SJCRH30 (cell line): ENCODE measurements at places on chromosomes 5 and 9.
A peak's percentile ranks its signal among the peaks of the same experiment; 100 is the strongest.

DNA sequence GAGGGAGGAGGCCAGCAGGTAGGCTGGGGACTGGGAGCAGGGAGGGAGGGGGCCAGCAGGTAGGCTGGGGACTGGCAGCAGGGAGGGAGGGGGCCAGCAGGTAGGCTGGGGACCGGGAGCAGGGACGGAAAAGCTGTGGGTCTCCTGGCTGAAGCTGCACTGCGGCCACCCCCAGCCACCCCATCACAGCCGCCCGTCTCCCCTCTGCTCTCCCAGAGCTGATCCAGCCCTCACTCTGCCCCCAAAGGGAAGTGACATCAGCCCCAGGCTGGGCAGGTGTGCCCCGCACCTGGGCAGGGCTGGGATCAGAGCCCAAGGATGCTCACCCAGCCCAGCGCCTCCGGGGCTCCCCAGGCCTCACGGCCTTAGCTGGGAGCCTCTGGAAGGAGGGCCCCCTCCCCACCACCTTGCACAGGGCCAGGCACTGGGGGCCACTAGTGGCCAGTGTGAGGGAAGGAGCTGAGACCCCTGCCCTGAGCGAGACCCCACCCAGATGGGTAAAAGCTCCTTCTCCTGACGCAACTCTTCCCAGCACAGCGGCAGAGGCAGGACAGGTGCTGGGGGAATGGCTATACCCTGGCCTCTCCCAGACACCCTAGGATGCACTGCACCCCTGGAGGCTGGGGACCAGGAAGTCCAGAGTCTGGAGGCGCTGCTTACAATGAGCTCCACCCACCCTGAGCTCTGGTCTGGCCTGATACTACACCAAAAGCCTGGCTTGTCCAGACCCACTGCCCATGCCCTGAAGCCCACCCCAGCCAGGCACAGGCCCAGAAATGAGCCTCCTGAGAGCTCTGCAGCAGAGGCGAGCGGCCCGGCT lies 11.6 kb downstream of the AGPAT2 start:
- DNase-seq: no peak

DNA sequence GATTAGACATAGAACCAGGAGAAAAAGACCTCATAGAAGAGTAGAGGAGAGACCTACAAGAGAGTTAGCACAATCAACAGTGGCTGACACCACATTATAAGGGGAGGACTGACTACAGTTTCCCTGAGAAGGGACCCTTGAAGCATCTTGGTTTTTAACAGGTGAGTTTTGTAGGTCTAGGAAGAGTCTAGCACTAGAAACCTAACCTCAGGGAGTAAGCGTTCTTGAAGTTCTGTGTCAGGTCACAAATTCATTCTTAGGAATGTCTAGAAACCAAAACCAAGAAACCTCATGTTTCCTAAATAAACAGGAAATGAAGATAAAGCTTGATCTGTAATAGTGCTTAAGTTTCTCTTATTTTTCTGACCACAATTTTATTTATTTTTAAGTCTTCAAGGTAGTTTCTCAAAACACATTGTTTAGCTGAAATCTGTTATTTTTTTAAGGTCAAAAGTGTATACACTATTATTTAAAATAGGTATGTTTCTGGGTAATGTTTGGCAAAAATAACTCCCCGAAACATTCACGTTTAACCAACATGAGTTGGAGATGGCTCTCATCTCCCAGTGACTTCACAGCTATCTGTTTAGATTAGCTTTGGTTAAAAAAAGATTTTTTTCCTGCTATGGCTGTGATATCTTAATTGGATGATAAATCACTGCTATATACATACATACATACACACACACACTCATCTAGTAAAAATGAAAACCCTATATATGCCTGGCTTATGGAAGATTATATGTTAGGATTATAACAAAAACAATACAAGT lies 37.1 kb downstream of the MAP3K1 start:
- no peak for DNase-seq

GRCh38 chr5:74169701-74170100 lies 470.8 kb downstream of the ENC1 start:
- DNase-seq: no peak

DNA sequence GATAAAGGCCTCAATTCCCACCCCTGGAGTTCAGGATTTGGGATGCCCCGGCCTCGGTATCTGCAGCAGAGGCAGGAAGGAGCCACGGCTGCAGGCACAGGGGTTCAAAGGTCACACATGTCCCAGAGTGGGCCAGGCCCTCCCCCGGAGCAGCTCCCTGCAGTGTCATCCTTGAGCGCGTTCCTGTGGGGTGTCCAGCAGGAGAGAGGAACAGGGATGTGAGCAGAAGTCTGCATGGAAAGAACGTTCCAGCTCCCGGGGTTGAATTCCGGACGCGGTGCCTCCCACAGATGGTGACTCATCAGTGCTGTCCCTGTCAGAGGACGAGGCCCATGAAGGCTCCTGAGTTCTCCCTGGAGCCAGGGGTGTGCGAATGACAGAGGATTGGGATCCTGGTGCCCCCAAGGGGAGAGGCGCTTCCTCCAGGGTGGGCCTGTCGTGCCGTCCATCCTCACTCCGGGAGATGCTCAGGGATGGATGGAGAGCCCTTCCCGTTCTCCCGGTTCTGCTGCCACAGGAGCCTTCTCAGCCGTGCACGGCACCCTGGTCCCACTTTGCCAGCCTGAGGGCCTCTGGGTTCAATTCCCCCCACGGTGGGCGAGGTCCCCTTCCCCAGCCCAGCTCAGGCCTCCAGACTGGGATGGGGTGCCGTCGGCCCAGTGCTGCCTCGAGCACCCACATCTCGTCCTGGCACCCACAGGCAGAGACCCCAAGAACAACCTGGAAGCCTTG lies 3.1 kb downstream of the LCN1 start:
- no peak for DNase-seq

GRCh38 chr9:96025995-96026602 lies 150.6 kb downstream of the ERCC6L2 start:
- DNase-seq: no peak

DNA sequence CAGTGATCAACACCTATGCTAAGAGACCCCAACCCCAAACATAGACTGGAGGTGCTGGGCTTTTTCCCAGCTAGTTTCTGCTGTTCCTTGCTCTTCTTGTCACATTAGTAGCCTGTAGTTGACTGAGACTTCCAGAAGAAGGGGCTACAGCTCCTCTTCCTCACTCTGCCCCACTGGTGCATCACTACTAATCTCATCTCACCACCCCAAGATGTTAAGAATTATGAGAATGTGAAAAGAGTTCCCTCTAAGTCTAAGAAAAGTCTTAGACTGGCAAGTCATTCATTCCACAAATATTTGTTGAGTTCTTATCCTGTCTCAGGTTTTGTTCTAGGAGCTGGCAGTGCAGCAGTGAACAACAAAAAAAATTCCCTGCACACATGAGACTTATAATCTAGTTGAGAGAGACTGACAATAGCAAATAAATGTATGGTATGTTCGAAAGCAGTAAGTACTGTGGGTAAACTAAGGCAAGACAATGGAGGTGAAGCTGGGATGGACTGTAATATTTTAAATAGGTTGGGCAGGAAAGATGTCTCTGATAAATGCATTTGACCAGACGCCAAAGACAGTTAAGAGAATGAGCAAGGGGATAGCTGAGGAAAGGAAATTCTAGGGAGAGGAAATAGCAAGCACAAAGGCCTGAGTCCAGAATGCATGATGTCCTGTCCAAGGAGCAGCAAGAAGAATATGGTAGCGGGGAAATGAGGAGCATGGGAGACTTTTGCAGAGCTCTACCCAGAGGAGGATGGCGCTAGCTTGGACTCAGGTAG lies 92.3 kb downstream of the PTCD2 start:
- DNase-seq: no peak

DNA sequence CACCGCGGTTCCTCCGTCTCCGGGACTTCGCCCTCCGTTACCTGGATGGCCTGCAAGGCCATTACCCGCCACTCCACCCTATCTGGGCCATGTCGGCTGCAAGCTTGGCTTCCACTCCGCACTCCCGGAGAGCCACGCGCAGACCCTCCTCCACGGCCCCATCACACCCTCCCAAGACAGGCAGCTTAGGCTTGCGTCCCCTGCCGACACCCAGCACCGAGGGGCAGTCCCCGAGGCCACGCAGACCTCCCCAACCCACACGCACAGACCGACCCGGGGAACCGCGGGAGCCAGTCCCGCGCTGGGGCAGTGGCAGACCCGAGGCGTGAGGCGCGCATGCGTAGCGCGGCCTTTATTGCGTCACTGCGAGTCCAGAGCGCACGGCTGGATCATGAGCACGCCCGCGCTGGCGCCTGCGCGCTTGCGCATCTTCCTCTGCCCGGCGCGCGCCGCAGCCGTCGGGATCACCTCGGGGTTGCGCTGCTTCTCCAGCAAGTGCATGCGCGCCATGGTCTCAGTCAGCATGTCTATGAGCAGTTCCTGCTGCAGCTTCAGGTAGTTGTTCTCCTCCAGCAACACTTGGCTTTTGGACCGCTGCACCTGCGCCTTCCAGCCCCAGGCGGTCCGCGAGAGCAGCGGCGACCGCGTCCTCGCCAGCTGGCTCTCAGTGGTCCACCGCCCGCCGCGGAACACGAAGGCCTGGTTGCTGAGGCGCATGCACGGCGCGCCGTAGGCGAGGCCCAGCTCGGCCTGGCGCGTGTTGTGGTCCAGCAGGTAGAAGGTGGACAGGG lies 2.4 kb downstream of the CBY3 start:
- peak; percentile 96 for DNase-seq

GRCh38 chr9:107740088-107740980 lies 250.8 kb upstream of the KLF4 start:
- no peak for DNase-seq

GRCh38 chr5:93226202-93226735 lies 354.8 kb downstream of the NR2F1-AS1 start:
- no peak for DNase-seq

GRCh38 chr9:136249877-136250559 lies 4.4 kb upstream of the QSOX2 start:
- DNase-seq: no peak

DNA sequence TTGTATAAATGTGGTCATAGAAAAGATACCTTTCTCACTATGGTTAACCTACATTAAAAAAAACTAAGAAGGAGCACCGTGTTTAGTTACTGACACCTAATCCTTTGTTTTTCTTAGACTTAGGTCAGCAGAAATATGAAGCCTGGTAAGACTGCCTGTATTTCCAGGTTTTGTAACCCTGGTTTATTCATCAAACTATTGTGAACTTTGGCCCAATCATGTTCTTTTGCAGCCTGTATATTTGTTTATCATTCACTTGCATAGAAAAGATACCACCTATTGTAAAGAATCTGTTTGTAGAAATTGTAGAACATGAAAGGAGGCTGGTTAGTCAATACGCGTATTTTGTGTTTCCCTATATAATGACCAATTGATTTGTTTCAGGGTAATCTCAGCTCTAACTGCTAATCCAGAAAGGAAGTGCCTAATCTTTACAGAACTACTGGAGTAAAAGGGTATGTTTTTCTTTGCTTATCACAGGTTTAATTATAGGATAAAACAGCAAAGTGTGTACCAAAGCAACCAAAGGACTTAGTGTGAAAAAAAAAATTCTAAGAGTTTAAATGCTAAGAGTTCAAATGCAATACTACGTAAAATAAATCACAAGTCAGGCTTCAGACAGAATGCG lies 103.6 kb downstream of the LURAP1L start:
- peak; percentile 54 for DNase-seq

DNA sequence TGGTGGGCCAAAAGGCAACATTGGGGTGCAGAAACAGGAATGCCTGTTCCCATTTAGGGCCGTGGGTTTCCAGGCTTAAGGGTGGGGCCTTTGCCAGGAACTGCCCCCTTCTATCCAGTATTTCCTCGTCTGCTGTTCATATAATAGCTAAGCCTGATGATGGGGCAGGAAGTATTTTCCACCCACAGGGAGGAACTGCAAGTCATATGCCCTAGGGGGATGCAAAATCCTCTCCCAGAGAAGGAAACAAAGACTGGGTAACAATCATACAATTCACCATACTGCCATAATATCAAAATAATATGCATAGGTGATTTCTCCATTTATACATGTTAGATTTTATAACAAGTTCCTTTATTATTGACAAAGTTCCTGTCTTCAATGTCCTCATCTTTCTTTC lies 20.5 kb upstream of the RPS23 start:
- no peak for DNase-seq

GRCh38 chr5:72474046-72474500 lies 33.1 kb downstream of the ZNF366 start:
- DNase-seq: no peak

GRCh38 chr5:91382530-91383026 lies 539 bp downstream of the ARRDC3 start:
- DNase-seq: peak; percentile 64

GRCh38 chr5:171318026-171318425 lies 9.0 kb downstream of the TLX3 start:
- DNase-seq: no peak

- DNase-seq: peak; percentile 50
These were observed 91.8 kb upstream of the DAPK1 start for GRCh38 chr9:87405677-87406542.

DNA sequence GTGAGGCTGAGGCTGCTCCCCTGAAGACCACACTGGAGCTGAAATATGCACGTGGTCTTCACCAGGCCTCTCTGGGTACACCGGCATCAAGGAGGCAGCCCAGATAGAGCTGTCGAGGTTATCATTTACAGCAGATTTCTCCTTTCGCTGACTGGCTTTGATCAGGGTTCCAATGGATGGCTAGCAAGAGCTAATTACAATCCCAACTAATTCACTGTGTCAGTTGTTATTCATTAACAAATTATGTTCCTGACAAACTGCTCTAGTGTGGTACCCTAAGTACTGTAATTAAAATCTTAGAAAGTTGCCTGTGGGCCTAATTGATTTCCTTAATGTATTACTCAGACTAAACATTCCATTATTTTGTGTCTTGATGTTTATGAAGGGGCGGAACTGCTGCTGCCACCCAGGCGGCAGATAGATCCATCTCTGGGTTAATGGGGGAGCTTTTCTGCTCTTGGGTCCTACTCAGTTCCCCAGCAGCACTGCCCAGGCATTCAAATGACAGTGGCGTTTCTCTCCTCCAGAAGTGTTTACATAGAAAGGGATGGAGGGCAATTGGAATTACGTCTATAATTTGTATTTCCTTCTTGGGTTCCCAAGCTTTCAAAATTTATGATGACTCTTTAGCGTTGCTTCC lies 71.7 kb upstream of the RAD23B start:
- DNase-seq: no peak

DNA sequence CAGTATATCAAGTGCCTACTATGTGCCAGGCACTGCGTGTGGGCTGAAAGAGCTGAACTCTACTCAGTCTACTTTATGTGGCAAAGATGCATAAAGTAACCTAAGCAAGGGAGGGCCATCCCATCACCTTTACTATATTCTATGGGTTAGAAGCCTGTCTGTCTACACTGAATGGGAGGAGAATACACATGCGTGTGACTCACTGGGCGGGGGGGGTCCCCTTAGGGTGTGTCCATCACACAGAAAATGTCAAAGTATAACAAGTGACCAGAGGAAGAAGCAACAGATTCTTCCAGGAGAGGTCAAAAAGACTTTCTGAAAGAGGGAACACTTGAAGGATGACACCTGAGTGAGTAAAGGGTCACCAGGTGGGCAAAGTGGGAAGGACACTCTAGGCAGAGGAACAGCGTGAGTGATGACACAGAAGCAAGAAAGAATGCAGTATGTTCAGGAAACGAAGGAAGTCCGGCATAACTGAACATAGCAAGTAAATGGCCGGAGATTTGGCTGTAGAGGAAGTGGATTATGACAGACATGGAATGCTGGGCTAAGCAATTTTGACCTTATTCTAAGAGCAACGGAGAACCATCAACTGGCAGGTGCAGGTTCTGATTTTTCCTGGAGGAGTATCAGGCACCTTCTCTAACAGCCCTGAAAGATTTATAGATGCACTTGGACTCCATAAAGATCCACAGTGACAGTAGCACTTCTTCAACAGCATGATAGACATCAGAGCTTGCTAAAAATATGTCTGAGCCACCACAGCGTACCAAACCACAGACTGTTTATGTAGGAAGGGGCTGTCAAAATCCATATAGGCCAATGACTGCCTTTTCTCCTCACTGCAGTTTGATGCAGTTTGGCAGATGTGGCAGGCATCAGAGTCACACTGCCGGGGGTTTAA lies 8.0 kb upstream of the WHRN start:
- DNase-seq: peak; percentile 25
